ENCODE measurements at places on chromosomes 5 and 9.

GRCh38 chr5:72408603-72409002, 88.4 kb downstream of the PTCD2 start:
- DNase-seq, result no peak

- no peak for DNase-seq
Measured at GRCh38 chr9:16680975-16681651, 189.4 kb downstream of the BNC2 start.

GRCh38 chr5:10502578-10502977, 60.9 kb downstream of the ROPN1L start:
- DNase-seq, result no peak

- no peak for DNase-seq
Measured at GRCh38 chr5:66015196-66015960, 89.0 kb downstream of the ERBIN start.

GRCh38 chr5:111119856-111120255, 27.7 kb downstream of the WDR36 start:
- no peak for DNase-seq

GRCh38 chr5:81188962-81189361, 44.2 kb upstream of the CKMT2 start:
- DNase-seq, result no peak

GRCh38 chr5:157858527-157859226, at the start of gene CLINT1:
TSS of gene CLINT1 (minus strand) at chr5:157859145. CDS start at chr5:157858970, 175 bp downstream.
- DNase-seq, result peak; percentile 70

GRCh38 chr5:59548807-59549357, 344.6 kb downstream of the PDE4D start:
- no peak for DNase-seq

GRCh38 chr9:82148901-82149461, 160.4 kb downstream of the SPATA31D1 start:
- no peak for DNase-seq

DNA sequence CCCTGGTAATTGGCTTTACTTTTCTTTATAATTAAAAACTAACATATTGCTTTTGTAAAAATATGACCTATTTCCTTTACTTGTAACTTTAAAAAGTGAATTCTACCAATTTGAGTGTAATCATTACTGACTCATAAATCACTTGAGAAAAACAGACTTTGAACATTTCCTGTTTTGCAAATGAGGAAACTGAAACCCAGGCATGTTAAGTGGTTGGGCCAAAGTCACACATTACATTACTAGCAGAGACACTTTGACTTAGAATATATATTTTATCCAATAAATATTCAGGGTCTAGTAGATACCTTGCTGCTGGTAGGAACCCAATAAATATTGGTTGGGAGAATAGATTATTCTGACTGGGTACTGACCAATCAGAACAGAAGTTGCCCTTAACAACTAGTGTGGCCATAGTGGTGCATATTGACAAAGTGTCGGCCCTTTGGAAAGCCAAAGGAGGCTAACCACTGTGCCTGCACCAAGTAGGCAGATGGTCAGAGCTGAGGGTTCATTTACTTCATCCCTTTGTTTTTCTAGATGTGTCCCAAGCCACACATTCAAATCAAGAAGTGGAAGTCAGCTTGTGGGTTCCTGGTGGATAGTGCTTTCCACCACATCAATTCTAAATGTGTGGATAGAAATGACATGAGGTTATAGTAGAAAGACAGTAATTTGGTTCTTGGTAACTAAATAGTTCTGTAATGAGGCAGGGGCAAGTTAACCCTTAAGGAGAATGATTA, 365.1 kb upstream of the RIOK2 start:
- no peak for DNase-seq
